Peyer's patch (tissue), 4 donors: ENCODE measurements at places on chromosomes 3 and 15. TPM values are rescaled to one million over a fixed set of nuclear protein-coding genes. Genes with fewer than 3 reads are reported as not detected.

- H3K36me3 ChIP-seq: no peaks in the 10 kb centered on the region
- H3K27me3 ChIP-seq: no peaks in the 10 kb centered on the region
- DNase-seq: no peak
- no peak overlapping the region for H3K27ac ChIP-seq
- no peak overlapping the region for H3K4me3 ChIP-seq
Observed at GRCh38 chr15:78450285-78450858, 12.4 kb downstream of the IREB2 start.

DNA sequence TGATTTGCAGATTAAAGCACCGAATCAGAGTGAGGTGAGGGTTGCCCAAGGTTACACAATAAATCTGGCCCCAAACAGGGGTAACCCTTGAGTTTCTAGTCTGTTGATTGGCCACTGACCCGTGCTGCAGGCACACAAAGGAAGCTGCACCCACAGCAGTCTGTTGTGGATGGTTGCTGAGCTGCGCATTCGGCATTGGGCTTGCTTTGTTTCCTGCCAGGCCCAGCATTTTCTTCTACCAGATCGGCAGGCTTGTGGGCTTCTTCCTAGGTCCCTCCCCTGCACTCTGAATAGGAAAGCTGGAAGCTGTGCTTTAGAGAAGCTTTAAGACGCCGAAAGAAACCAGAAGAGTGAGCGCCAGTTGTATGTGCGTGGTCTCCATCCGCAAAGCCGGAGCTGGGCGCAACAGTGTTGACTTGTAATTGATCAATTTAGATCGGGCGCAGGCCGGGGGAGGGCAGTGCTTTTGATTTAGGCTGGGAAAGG is 12.1 kb downstream of the B3GNT5 start:
- no peak overlapping the region for H3K27ac ChIP-seq
- no peaks in the 10 kb centered on the region for H3K27me3 ChIP-seq
- H3K4me1 ChIP-seq: no peaks in the 10 kb centered on the region
- H3K36me3 ChIP-seq: no peaks in the 10 kb centered on the region

PPARG gene
- 26.4 TPM for total RNA-seq

PARP15 gene
- 3.5 TPM for total RNA-seq

- H3K36me3 ChIP-seq: no peaks in the 10 kb centered on the region
- H3K27me3 ChIP-seq: no peaks in the 10 kb centered on the region
- DNase-seq: no peak
- H3K4me3 ChIP-seq: no peak overlapping the region
- no peaks in the 10 kb centered on the region for H3K4me1 ChIP-seq
- H3K27ac ChIP-seq: no peak overlapping the region
Observed at GRCh38 chr3:172625404-172625803, 85.5 kb downstream of the NCEH1 start.

SPINK8 gene
- total RNA-seq: not detected

ISLR2 gene
- total RNA-seq: 0.66 TPM

HCLS1 gene
- total RNA-seq: 20.7 TPM

DNA sequence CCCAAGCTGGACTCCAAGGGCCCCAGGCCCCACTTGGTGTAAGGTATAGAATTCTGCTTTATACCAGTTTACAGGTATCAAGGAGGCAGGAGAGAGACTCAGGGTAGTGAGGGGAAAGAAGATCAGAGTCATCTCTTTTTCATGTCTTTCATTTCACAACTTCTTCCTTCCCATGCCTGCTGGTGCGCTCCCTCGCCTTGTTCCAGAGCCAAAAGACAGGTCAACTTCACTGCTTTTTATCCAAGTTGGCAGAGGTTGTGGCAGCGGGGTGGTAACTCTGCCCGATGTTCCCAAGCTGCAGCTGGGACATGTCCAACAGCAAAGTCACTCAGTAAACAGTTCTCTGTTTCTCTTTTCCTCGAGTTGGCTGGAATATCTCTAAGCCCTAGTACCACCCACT is 86.3 kb upstream of the TCF12 start:
- no peak for DNase-seq
- no peaks in the 10 kb centered on the region for H3K4me1 ChIP-seq
- no peak overlapping the region for H3K27ac ChIP-seq

CHL1 gene
- total RNA-seq: 61.1 TPM

- no peaks in the 10 kb centered on the region for H3K36me3 ChIP-seq
- H3K4me3 ChIP-seq: no peak overlapping the region
- H3K4me1 ChIP-seq: no peaks in the 10 kb centered on the region
Observed at GRCh38 chr15:78082106-78082742, 4.7 kb upstream of the TBC1D2B start.

RARB gene
- 4.1 TPM for total RNA-seq

- H3K27ac ChIP-seq: peak overlapping the region; percentile 93
- H3K27me3 ChIP-seq: no peaks in the 10 kb centered on the region
- DNase-seq: no peak
- peaks cover 32% of the 10 kb centered on the region for H3K36me3 ChIP-seq
Observed at GRCh38 chr3:122563717-122564025, 429 bp downstream of the PARP9 start.

GREM1 gene
- total RNA-seq: 8.3 TPM
